ENCODE measurements at places on chromosomes 2 and 18.

DNA sequence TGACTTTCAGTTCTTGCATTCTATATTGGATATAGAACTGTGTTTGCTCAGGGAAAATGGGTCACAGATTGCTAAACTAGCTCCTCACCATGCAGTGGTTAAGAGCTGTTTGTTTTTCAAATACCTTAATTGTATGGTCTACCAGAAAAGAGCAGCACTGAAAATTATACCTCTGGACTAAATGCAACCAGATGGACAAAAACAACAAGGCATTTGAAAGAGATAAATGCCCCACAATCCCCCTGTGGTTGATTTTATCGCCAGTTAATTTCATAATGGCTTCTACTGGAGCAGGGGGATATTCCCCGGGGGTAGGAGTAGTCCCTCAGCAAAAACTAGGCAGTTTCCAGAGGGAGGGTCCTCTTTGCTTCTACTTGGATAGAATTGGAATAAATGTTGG lies 267.9 kb upstream of the TNP1 start:
- DNase-seq: no peak

DNA sequence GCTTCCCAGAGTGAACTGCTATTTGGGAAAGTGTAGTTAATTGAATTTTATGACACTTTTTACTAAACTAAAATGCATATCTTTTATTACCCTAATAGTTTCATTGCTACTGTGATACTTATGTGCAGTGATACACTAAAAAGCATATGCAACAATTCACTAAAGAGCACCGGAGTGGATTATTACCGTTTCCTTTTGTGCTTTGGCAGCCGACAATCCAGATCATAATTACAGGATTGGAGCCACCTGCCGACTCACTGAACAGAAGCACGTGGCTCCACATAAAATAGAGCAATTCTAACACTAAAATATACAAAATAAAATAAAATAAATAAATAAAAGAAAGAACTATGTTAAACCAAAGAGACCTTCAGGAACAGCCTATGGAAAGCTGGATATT lies 583.4 kb downstream of the NRXN1 start:
- DNase-seq: no peak

- no peak for DNase-seq
These were observed 26.9 kb downstream of the COL4A3 start for GRCh38 chr2:227191367-227191766.

GRCh38 chr18:62399781-62400308 lies 74.7 kb downstream of the TNFRSF11A start:
- DNase-seq: no peak

DNA sequence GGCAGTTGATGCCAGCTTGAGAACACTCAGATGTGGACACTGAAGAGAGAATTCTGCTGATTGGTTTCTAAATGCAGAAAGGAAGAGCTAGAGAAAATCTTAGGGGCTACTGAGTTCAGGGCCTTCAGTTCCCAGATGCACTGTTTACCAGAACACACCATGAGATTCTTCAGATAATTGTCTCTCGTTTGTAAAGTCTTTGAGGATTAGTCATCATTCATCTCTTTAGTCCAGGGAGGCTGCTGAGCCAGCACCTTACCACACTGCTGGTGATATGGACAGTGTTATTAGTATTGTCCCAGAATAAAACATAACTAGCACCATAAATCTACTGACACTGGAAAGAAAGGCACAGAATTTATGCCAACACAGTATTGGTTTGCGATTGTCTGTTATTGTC lies 690.8 kb upstream of the CELF4 start:
- DNase-seq: no peak

Data from RWPE2 (cell line).